Omental fat pad (tissue), 4 donors: ENCODE measurements at places on chromosomes 5 and 9. TPM values are rescaled to one million over a fixed set of nuclear protein-coding genes. Genes with fewer than 3 reads are reported as not detected.

CFAP90 gene
- total RNA-seq, result 0.88 TPM

SH3RF2 gene
- 1.1 TPM for total RNA-seq

ELOVL7 gene
- 5.5 TPM for total RNA-seq

CCNO gene
- not detected for total RNA-seq

SMIM3 gene
- total RNA-seq, result 151 TPM

DNA sequence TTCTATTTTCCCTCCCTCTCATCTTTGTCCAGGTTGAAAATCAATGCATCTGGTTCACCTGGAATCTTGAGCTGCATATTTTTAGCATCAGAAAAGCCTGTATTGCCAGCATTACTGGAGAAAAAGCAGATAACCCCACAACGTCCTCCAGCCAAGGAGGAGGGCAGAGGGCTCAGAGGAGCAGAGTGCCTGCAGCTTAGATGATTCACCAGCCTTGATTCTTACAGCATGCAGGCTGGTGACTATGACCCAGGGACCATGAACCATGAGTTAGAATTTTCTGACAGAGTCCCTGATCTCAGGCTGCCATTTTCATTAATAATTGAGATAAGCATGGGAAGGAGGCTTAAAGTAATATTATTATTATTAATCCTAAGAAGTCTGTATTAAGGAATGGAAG is 278.2 kb downstream of the BRINP1 start:
- no peak for DNase-seq

DNA sequence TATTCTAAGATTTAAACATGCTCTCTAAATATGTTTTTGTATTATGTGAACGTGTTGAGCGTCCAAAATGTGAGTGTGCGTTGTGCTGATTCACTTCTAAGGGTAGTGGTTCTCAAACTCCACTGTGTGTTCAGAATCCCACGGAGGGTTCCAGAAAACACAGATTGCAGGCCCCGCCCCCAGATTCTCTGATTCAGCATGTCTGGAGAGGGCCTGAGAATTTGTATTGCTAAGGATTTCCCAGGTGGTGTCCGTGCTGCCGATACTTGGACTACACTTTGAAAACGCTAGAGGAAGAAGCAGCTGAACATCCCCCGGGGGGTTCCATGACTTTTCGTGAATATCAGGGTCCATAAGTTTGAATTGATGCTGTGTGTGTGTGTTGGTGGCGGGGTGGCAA is 1043.2 kb upstream of the WWC1 start:
- DNase-seq, result no peak

DNA sequence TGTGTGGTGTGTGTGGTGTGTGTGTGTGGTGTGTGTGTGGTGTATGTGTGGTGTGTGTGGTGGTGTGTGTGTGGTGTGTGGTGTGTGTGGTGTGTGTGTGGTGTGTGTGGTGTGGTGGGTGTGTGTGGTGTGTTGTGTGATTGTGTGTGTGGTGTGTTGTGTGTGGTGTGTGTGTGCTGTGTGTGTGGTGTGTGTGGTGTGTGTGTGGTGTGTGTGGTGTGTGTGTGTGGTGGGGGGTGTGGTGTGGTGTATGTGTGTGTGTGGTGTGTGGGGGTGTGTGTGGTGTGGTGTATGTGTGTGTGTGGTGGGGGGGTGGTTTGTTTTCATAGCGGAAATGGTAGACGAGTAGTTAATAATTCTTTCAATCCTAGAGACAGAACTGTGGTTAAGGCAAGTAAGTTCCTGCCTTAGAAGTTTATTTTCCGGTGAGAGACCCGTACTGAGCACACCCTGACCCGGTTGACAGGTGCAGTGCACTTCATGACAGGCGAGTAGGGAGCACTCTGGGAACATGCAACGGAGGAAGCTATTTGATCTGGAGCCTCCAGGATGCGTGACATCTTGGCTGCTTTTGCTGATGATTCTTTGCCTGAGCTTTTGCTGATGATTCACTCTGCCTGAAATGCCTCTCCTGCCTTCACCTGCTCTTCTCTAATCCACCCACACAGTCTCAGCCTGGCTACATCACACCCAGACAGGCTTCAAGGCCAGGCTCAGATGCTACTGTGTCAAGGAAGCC is 21.7 kb upstream of the FAT2 start:
- no peak for DNase-seq

DNA sequence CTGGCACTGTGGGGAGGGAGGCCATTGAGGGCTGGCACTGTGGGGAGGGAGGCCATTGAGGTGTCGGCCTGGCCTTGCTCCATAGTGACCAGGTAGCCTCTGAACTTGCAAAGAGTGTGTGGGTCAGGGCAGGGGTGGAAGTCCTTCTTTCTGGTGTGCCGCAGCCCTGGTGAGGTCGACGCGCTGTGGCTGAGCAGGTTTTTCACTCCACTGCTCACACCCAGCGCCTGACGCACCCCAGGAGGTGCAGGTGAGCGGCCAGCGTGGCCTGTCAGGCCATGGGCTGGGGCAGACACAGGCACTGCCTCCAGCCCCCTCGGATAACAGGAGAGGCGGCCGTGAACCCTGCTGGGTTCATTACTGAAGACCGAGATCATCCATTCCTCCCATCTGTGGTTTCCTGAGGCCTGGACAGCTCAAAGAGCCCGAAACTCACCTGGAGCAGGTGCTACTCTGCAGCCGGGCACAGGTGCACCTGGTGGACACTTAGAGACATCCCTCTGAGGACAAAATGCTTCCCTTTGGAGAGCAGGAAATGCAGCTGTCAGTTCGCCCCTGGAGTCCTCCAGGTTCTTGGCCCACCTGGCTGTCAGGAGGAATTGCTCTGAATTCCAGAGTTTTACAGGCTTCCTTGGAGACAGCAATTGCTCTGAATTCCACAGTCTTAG is 32.4 kb downstream of the LHX3 start:
- DNase-seq, result no peak

GRCh38 chr5:175464074-175464941 is 14.1 kb upstream of the SFXN1 start:
- no peak for DNase-seq

- DNase-seq, result no peak
Observed at GRCh38 chr5:1799110-1799601, 481 bp downstream of the MRPL36 start.

DNA sequence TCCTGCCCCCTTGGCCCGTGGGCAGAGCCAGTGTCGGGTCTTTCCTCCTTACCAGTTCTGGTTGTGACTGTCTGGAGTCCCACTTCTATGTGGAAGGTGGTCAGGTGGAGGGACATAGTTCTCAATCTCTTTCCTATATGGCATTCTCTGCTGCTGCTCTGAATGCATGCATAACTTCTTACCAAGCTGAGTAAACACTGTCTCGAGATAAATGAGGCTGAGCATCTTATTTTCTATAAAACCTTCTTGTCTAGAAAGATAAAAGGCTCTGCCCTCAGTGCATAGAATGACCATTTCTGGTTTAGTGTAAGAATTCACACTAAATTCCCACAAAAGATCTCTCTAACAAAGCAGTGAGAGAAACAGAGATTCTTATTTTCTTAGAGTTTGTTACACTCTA is 106.2 kb upstream of the TBC1D2 start:
- DNase-seq, result no peak

GRCh38 chr5:65876970-65877369 is 49.4 kb upstream of the ERBIN start:
- DNase-seq, result no peak

DNA sequence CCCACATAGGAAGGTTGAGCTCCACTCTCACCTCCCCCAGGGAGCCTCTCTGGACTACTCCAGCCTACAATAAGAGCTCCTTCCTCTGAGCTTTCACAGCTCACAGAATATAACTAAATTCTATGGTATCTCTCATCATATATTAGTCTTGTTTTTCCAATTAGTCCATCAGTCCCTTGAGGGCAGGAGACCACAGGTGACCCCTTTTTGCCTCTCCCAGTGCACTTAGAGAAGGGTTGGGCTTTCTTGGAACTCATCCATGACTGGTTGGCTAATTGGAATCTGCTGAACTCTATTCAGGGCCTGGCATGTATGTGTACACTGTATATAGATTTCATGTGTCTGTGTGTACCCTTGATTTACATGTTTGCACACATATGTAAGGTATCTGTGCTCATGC is 50.4 kb upstream of the ARAP3 start:
- DNase-seq, result no peak

GRCh38 chr5:126188804-126189203 is 234.4 kb upstream of the GRAMD2B start:
- no peak for DNase-seq

- no peak for DNase-seq
Observed at GRCh38 chr5:116396476-116397099, 178.0 kb downstream of the SEMA6A start.

DNA sequence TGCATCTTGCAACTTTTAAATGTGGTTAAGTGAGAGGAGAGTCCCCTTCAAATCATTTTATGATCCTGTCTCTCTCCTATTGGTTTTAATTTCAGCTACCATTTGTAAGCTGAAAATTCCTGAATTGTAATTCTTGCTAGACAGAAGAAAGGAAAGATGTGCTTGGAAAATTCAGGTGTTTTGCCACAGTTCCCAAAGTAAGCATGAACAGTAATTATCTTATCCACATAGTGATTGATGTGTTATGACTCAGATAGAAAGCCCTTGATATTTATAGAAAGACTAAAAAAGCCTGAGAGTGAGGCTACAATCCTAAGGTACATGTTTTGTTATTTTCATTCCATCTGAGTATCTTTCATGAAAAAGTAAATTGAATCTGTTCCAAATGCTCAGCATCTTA is 492.5 kb downstream of the MAT2B start:
- no peak for DNase-seq

DNA sequence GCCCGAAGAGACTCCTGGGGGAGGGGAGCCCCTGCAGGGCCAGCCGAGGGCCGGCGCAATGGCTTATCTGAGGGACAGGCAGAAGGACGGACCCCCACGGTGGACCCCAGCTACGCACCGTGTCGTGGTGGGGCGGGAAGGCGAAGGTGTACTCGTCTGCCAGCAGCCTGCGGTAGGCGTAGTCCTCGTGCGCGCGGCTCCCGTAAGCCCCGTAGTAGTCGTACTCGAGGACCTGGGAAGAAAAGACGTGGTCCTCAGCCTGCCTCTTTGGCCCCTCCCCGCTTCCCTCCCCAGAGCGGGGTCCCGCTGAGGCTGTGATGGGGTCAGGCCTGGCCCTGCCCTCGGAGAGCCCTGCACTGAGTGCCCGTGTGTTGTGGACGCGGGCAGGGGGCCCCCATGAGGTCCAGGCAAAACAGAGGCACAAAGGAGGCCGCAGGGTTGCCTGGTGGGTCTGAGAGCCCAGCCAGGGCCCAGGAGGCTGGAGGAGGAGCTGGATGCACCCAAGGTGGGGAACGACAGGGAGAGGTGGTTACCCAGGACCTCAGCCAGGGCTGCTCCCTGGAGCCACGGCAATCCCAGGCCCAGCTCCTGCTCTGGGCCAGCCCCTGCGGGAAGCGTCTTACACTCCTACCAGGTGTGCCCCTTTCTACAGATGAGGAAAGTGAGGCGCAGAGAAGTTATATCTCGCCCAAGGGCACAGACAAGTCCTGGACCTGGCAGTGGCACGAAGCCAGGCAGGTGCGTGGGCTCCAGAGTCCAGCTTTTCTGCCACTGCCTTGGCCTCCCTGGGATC is 35.2 kb downstream of the SARDH start:
- no peak for DNase-seq
